ENCODE measurements at places on chromosomes 16 and 17.

GRCh38 chr17:60602385-60602742, 2.4 kb downstream of the PPM1D start:
- no peak for DNase-seq

DNA sequence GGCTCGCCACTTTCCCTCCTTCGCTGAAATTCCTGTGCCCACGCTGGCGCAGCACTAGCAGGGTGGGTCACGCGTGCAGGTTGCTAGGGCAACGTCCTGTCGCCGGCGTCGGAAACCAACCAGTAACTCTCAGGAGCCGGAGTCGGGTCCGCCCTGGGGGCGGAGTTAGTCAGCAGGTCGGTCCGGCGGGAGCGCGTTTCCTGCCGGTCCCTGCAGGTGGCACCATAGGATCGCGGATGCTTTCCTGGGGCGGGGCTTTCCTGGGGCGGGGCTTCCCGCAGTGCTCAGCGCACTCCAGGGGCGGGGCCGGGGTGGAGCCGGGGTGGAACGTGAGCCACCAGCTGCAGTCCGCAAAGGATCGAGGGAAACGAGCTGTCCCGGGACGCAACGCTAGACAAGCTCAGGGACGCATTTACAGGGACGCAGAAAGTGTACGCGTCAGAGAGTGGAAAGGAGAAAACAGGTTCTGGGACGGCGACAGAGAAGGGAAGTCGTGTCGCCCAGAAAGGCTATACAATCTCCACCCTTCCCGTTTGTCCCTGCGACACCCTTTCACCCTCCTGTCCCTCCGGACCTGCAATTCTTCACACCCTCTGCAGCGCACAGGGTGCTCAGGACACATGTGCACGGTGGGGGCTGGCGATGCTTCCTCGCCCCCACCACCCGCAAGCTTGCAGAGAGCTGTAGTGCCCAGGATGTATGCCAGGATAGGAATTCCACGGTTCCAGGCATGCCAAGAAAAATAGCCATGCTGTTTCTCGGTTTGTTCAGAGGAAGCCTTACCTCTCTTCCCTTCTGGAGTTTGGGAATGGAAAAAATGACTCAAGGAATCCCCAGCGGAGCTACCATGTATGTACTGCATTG, 12.3 kb downstream of the COPZ2 start:
- DNase-seq, result peak; percentile 94

DNA sequence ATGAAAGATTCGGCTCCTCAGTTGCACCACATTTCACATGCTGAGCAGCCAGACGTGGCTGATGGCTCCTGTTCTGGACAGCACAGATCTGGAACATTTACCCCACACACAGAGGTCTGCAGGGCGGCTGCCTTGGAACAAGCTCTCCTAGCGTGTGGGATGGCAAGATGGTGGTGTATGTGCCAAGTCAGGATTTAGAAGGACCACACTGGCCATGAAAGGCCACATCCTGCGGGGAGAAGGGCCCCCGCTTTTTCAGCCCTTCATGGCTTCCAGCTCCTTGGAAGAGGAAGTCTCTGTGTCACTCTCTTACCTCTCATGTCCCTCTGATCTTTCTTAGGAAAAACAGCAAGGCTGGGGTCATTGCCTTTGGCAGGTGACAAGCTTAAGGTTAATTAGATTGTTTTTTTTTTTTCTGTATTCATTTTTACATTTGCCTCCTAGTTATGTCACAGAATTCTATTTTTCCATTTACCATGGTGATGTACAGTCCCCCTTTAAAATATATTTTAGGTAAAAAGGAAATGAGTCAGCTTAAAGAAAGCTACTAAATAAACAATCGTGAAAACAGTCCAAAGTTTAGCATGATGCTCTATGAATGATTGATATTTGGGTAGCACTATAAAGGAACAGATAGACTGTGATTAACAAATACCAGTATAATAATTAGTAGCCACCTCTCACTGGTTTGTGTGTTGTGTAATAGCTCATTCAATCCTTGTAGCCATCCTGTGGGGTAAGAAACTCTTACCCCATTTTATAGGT, 396.6 kb downstream of the CPPED1 start:
- no peak for DNase-seq

- DNase-seq, result peak; percentile 75
These were observed 1.8 kb downstream of the NETO2 start for GRCh38 chr16:47141773-47142485.

DNA sequence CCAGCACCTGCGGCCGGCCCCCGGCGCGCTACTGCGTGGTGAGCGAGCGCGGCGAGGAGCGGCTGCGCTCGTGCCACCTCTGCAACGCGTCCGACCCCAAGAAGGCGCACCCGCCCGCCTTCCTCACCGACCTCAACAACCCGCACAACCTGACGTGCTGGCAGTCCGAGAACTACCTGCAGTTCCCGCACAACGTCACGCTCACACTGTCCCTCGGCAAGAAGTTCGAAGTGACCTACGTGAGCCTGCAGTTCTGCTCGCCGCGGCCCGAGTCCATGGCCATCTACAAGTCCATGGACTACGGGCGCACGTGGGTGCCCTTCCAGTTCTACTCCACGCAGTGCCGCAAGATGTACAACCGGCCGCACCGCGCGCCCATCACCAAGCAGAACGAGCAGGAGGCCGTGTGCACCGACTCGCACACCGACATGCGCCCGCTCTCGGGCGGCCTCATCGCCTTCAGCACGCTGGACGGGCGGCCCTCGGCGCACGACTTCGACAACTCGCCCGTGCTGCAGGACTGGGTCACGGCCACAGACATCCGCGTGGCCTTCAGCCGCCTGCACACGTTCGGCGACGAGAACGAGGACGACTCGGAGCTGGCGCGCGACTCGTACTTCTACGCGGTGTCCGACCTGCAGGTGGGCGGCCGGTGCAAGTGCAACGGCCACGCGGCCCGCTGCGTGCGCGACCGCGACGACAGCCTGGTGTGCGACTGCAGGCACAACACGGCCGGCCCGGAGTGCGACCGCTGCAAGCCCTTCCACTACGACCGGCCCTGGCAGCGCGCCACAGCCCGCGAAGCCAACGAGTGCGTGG, 1.5 kb downstream of the NTN1 start:
- DNase-seq, result no peak

GRCh38 chr17:73341350-73342049, 29.7 kb upstream of the CDC42EP4 start:
- no peak for DNase-seq

GRCh38 chr16:88989852-88990547, 13.0 kb upstream of the CBFA2T3 start:
- DNase-seq, result no peak

DNA sequence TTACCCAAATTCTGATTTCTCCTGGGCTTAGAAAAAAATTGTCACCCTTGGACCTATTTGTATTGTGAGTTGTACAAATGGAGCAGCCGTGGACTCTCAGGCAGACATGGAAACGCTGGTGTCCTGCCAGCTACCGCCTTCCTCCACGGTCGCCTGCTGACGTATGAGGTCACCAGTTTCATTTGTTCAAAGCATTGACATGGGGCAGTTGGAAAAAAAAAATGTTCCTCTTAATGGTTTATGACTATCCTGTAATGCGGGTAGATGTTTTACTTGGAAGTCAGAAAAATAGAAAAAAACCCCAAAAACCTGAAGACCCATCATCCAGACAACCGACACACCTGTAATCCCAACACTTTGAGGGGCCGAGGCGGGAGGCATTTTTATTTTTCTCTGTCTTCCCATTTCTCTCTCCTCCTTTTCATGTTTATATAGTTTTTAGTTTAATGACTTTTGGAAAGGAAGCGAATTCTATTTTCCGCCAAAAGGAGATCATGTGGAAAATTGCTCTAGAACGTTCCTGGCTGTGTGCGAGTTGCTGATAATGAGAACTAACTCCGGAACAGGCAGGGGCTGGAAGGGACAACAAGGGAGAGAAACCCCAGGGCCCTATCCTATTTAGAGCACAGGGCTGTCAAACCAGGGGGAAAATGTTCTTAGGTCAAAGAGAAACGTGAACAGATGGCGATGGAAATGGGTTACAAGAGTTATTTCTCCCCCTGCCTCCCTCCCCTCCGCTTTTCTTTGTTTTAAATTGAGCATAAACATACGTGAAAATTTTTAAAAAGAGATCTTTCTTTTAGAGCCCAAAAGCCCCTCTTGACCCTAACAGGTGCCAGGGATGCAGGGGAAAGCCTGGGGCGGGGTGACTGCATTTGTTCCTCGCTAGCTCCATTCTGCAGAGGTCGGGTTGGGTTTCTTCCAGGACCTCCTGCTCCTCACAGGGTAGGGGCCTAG, 13.7 kb downstream of the DNAH17 start:
- no peak for DNase-seq

- no peak for DNase-seq
These were observed 6.0 kb downstream of the STAC2 start for GRCh38 chr17:39219647-39220154.

DNA sequence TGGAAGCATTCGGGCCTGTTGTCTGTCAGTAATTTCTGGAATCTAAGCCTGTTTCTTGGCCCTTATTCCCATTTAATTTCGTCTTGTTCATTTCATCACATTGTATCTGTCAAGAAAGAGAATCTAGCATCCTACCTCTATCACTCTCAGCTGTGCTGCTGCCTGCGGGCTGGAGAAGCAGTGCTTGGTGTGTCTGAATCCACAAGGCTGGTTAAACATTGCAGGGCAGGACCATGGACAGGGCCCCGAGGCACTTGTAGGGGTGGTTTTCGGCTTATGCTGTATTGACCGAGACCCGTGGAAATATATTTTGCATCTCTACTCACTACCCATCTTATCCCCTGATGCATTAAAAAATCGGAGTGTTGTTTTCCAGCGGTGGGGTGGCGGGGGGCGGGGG, 3.1 kb downstream of the RAB11FIP4 start:
- peak; percentile 38 for DNase-seq

DNA sequence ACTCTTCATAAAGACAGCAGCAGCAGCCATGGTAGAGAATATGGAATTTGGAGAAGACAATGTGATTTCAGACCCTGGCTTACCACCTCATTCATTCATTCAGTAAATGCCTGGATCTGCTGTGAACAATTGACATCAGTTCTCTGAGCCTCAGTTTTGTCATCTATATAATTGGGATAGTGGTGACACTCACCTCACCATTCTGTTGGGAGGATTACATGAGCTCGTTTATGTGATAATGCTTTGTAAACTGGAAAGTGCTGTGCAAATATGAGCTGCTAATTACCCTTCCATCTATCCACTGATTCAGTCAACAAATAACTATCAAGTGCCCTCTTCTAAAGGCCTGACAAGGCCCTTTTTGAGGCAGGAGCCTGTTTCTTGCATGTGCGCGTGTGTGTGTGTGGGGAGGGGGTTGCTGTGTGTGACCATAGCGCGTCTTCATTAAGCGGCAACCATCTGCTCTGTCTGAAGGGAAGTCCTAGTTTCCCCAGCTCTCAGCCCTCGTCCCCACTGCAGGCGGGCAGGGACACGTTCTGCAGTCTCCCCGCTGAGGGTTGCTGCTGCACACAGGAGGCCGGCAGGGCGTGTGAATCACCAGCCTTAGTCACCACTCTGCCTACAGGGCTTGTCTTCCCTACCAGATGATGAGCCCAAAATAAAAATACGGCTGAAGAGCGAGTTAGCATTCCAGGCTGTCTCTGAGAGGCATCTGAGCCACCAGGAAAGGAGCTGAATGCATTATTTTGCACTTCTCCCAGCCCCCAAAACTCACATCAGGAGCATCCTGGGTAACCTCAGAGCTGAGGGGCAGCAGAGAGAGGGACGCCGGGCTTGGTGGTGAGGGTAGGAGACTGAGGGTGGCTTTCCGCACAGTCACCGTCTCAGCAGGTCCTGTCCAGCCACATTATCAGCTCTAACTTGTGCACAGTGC, 19.9 kb downstream of the ARL4D start:
- no peak for DNase-seq

- no peak for DNase-seq
These were observed 15.5 kb downstream of the MAP1LC3B start for GRCh38 chr16:87407511-87408112.

- DNase-seq, result no peak
These were observed 30.5 kb upstream of the TANC2 start for GRCh38 chr17:62935523-62935922.

DNA sequence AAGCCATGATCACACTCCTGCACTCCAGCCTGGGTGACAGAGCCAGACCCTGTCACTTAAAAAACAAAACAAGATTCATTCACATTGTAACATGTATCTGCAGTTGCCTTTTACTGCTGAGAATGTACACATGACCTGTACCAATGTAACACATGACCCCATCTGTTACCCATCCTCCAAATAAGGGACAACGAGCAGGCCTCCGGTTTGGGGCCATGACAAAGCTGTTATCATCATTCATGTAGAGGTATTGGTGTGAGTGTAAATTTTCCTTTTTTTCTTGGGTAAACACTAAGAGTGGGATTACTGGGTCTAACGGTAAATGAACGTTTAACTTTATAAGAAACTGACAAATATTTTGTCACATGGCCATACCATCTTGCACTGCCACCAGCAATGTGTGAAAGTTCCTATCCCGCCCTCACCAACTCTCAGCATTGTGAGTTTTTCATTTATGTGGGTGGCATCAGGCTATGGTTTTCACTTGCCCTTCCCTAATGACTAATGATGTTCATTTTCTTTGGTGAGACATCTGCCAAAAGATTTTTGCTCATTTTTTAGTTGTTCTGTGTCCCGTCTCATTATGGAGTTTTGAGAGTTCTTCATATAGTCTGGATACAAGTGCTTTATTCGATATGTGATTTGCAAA, 145.5 kb downstream of the C16orf78 start:
- no peak for DNase-seq

GRCh38 chr17:79978548-79978855, 57.2 kb downstream of the TBC1D16 start:
- no peak for DNase-seq

GRCh38 chr17:30426292-30426691, 47.6 kb downstream of the CPD start:
- no peak for DNase-seq

- no peak for DNase-seq
These were observed 6.7 kb downstream of the RNF213 start for GRCh38 chr17:80267391-80267790.

- no peak for DNase-seq
These were observed 2.8 kb downstream of the PRKAR1A start for GRCh38 chr17:68514831-68515635.

DNA sequence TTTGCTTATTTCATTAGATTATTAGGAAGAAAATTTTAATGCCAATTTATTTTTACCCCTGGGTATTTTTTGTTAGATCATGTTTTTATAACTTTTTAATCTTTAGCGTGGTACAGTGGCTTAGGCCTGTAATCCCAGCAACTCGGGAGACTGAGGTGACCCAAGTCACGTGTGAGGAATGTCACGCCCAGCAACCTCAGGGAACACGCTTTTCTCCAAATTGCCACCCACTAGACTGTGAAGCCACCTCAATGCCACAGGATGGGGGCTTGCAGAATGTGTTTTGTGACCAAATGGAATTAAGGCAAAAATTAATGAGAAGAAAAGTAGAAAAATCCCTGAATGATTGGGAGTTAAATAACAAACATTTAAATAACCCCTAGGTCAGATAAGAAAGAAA, 141.8 kb downstream of the LAT start:
- no peak for DNase-seq

GRCh38 chr17:42321555-42321954, 33.3 kb downstream of the STAT5A start:
- DNase-seq, result no peak

GRCh38 chr17:17129466-17129865, 76.7 kb downstream of the PLD6 start:
- DNase-seq, result no peak
